Activated T-helper 1 cell treated with anti-CD3 and anti-CD28 coated beads, Interleukin-2, amount 50 U/mL, for 16 hours (primary cell): ENCODE measurements at places on chromosomes 7 and 10.

DNA sequence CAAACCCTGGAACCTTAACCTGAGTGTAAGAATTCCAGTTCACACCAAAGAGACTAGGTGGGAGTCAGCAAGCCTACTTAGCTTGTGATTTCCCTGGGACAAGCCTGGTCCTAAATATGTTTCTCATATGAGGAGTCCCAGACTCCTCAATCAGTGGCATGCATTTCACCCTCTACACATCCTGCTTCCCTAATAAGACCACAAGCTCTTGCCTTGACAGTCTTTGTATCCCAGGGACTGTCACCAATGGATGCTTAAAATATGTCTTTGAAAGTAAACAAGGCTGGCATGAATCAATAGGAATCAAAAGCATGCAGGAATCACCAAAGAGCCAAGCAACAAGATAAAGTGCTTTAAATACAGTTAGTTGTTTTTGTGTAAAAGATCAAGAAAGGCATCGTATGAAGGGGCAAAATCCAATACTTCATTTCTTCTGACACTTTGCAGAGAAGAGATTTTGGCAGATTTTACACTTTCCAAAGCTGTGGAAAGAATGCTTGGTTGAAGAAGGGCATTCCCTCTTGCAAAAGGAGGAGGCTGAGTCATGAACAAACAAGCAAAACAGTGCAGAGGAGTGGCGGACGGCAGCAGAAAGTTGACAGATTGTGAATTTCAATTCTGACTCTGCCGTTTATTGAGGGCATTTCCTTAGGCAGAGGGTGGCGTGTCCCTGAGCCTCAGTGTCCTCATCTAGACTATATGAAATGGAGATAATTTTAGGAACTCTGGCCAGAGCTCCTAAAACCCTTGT lies 8.5 kb upstream of the NFE2L3 start:
- DNase-seq = no peak

- DNase-seq = no peak
Measured at GRCh38 chr7:45869426-45869825, 3.5 kb downstream of the CCDC201 start.

DNA sequence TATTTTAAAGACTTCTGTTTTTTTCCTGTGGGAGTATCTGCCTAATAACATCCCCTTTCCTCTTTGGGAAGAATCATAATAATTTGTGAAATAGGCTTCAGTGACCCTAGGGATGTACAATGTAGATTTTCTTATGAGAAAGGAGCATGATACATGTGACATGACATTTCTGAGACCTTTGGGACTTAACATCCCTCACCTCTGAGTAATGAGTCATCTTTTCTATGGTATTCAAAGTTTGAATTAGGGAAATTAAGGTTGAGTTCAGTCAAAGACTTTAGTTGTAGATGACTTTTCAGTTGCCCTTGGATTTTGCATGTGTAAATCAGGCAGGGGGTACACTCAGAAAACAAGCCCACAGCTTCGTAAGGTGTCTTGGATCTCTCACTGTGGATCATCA lies 14.3 kb downstream of the GRK5 start:
- no peak for DNase-seq

DNA sequence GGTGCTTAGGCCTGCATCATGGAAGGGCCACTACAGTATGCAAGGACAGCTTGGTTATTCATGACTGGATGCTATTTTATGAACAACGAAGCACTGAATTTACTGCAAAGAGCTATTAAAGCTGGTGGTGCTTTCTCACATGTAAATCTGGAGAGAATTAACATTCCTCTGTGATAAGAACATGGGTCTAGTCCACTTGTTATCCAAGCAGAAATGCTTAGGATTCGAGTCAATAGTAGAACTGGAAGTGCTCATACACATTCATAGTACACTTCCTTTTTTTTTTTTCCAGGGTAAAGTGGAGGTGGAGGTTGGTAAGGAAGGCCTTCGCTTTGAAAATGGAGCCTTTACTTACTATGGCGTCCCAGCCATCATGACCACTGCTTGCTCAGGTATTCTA lies 35.0 kb downstream of the CNNM1 start:
- no peak for DNase-seq

DNA sequence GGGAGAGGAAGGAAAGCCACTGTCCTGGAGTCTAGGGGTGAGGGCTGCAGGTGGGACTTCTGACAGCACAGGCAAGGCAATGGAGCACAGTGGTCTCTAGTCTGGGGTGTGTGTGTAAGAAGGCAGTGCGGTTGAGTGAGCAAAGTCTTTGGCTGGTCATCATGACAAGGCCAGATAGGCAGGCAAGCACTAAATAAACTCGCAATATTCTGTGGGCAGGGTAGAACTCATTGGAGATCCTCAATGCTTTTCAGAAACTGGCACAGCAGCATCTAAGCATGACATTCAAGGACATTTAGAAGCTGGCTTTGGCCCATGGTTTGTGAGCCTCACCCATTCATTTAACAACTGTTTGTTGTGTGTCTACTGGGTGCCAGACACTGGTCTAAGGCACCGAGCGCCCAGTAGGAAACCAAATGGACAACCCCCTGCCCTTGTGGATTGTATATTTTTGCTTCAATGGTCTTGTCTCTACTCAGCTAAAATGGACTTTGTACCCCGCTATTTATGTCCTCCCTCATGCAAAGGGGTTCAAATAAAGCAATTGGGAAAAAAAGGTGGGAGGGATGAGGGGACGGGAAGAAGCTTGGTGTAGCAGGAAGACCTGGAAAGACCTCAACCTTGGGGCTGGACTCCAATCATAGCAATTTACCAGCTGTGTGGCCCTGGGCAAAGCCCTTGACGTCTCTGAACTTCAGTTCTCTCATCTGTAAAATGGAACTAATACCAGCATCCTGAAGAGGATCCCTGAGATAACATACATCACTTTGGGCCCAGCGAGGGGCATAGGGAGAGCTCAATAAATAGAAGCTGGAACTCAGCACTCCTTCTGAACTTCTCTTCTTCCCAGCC lies 116.0 kb downstream of the NEURL1 start:
- no peak for DNase-seq
